Fibroblast of upper back skin (primary cell): ENCODE measurements at places on chromosomes 3 and 15.

DNA sequence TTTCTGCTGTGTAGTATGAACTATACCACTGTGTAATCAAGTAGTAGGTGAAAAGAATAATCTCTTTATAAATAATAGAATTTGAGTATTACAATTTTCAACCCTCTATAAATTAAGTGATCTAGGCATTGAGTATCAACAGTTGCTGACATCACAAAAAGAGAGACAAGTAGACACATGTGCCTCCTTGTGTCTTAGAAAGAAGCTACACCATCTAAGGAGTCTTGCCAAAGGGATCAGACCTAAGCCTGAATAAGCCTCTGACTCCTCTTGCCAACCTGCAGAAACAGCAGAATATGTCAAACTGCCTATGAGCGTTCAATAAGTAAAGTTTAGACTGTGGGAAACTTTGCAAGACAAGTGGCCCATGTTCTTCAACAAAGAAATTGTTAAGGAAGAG lies 5.8 kb upstream of the MTMR10 start:
- DNase-seq, result no peak

DNA sequence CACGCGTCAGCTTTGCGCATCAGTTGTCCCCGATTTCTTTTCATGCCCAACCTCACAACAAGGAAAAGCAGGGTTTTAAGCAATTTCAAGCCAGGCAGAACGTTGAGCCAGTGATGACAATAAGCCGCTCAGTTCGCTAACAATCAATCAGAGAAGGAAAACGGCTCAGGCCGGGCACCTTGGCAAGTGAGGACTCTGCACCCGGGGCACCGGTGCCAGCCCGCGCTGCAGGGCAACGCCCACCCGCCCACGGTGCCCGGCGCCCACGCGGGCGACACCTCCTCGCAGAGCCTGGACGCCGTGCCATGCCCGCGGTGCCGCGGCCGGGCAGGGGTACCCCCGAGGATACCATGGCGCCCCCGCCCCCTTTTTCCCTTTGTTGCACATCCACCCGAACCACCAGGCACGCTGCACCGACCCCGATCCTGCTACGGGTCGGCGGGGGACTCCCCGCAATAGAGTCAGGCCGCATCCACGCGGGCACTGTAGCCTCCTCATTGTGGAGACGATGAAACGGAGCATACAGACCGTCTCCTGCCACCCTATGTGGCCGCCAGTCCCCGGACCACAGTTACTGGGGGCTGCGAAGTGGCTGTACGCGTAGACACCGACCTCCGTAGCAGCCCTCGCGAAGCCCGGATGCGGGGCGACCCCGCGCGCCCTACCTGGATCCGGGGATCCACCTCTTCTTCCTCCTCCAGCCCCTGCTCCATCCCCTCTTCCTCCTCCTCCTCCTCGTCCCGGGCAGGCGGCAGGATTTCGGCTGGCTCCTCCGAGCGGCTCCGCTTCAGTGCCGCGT lies 581 bp downstream of the SH3BP5 start:
- DNase-seq, result no peak

- DNase-seq, result peak; percentile 90
Measured at GRCh38 chr15:59306520-59307164, 66.0 kb downstream of the MYO1E start.

GRCh38 chr3:58568572-58569286 lies 8.5 kb downstream of the FAM107A start:
- peak; percentile 62 for DNase-seq

- DNase-seq, result no peak
Measured at GRCh38 chr3:194741916-194742315, 56.2 kb downstream of the FAM43A start.

DNA sequence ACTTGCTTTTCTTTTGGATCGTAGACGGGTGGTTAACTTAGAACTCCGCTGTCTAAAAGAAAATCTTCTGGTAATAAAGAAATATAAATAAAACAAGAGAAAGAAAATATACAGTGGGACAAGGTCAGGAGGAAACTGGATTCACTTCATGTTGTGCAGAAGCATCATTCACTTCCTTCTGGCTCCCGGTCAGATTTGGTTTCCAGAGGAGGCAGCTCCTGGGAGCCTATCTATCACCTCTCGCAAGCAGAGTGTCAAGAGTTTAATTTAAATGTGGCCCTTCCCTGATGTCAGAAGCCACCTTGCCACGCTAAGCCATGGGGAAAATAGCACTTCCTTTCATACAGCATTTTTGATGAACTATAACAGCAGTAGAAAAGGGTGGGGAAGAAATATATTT lies 139.1 kb downstream of the NSMCE3 start:
- no peak for DNase-seq

- DNase-seq, result no peak
Measured at GRCh38 chr15:50753463-50753862, 12.0 kb downstream of the SPPL2A start.

DNA sequence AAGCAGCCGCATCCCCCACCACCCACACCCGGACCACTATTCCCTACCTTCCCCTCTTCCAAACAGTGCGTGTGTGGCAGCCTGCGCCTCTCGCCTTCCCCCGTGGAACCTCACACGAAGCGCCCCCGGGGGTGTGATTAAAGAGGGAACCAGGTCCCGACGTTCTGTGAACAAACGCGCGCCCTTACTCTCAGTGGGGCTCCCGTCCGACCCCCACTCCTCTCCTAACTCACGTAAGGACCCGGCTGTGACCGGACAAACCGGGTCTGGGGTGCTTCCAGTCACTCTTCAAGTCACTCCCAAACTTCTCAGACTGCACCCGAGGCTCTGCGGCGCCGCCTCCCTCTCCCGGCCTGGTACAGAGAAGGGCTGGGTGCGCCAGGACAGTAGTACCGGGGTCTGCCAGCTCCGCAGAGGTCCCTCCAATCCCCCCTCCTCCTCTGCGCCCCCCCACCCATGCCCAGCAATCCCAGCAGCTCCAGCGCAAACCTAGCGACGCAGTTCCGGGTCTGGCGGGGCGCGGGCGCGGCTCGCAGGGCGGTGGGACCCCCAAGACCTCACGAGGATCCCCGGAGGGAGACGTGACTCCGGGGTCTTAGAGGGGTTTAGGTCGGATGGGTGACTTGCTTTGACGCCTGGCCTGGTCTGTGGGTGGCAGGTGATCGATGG lies 574 bp downstream of the DUOXA1 start:
- DNase-seq, result no peak

DNA sequence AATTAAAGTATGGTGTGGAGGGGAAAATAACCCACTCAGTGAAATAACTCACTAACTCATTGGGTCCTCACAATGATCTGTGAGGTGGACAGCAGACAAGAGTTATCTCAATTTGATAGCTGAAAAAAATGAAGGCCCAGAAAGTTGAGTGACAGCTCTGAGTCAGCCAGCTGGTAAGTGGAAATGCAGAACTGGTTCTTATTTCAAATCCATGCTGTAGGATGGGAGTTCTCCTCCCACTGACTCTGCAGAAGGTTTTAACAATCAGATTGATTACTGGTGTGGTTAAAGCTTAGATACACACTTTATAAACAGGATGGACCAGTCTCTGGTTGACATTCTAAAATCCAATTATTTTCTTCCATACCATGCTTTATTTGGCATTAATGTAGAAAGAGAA lies 87.0 kb upstream of the LMOD3 start:
- no peak for DNase-seq
